CD4-positive, alpha-beta T cell treated with Interleukin-21 for 1 hour (primary cell): ENCODE measurements at places on chromosomes 16 and 17.

- peak; percentile 97 for DNase-seq
Measured at GRCh38 chr17:59786536-59787319, 79.3 kb downstream of the VMP1 start.

GRCh38 chr17:45900723-45901415, 6.5 kb downstream of the MAPT start:
- no peak for DNase-seq

- DNase-seq = no peak
Measured at GRCh38 chr16:52783616-52784015, 236.7 kb upstream of the TOX3 start.

- DNase-seq = no peak
Measured at GRCh38 chr16:75139498-75139897, 8.8 kb upstream of the ZFP1 start.

DNA sequence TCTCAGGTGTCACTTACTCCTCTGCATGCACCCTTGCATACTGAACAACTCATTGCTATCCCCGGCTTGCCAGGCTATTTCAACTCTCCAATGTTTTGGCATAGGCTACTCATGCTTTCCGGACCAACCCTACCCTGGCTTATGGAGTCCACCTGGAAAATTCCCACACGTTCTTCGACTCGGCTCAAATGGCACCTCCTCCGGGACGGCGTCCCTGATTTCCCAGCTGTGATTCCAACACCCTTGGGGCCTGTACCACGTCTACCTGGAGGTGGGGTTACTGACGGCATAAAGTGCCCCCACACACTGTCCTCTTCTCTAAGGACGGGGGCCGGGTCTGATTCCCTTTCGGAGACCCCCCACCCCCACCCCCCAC, 498 bp downstream of the SMYD4 start:
- DNase-seq = no peak

GRCh38 chr16:79751471-79752184, 151.1 kb upstream of the MAF start:
- DNase-seq = no peak
